ENCODE measurements at places on chromosomes 12 and 14.

DNA sequence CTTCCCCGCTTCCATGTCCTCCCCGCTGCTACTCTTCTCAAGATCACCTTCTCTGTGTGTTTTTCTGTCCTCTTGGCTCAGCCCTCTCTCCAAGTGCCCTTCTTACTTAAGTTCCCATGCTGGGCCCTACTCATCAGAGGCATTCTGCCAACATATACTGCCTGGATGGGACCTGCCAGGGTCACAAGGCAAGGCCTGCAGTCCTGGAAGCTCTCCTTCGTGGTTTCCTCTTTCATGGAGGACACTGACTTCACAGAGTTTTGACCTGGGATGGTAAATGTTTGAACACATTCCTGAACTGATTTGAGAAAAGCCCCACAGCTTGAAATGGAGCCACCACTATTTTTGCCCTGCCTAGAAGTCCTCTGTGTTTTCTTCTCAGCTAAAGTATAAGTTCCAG is 140.9 kb downstream of the TMEM30B start:
- DNase-seq: no peak

DNA sequence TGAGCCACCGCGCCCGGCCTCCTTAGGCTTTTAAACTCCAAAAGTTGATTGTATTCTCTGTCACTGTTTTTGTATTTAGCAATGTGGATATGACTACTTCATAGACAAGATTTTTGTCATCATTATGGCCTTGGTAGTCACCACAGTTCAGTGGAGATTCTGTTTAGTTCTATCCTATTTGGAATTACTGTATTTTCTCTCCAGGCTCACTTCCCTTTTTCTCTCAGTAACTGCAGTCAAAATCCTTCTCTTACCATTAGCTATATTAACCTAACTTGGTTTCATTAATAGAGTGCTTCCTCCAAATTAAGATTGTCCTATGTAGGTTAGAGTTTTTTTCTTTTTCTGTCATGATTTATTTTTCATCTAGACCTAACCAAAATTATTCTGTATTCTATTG is 283.9 kb downstream of the TMTC2 start:
- no peak for DNase-seq

DNA sequence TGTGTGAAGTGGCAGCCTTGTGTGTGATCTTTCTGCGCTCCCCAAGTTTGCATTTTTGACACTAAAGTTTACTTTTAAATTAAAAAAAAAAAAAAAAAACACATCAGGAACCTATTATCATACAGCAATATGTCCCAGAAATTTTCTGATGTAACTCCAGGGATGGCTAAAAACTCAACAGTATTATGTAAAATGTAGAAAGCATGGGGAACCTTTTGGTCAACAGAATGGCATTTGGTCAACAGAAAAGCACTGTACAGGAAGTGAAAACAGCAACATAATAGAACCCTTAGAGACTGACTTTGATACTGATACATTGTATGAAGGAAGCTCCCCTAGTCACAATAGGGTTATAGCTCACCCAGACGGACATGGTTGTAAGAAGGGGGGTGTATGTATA is 224.3 kb downstream of the ITPR2 start:
- no peak for DNase-seq

DNA sequence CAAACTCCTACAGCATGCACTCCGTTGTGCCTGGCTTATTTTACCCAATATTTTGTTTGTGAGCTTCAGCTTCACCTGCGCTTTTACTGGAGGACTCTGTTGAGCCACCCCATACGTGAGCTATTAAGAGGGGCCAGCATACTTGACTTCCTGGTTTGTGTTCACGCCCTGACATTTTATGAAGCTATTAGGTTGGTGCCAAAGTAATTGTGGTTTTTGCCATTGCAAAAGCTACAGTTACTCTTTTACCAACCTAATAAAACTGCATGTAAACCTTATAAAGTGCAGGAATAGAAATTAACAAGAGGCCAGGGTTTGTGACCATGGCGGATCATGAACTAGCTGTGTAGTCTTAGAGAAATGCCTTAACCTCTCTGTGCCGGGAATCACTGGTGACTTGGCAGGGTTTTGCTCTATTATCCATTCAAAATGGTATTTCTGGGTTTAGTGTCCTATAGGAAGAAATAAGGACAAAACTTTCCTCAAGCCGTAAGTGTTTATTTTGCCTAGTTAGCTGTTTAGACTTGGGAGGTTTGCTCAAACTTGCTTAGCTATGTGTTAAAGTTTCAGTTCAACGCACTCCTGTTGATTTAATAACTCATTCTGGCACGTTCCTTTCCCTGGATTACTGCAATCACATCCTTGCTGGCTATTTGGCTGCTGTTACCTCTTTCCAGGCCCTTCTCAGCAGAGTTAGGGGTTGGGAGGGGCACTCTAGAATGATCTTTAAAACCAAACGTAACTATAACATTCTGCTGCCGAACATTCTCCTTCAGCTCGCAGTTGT is 1027.6 kb downstream of the BCL11B start:
- no peak for DNase-seq

DNA sequence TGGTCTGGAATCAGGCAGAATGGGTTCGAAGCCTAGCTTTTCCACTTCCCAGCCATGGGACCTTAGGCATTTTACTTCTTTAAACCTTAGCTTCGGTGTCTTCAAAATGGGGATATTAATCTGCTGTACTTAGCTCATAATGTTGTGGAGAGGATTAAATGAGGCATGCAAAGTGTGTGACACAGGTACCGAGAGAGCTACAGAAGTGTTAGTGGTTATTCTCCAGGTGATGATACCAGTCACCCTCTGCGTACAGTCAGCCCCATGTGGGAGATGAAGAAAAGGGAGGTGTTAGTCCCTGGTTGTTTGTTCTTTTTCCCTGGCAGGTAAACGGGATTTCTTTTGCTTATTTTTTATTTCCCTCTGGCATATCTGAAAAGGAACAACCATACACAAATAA is 212.1 kb downstream of the PHLDA1 start:
- no peak for DNase-seq
